ENCODE measurements at places on chromosomes 6 and 20.
A peak's percentile ranks its signal among the peaks of the same experiment; 100 is the strongest.

DNA sequence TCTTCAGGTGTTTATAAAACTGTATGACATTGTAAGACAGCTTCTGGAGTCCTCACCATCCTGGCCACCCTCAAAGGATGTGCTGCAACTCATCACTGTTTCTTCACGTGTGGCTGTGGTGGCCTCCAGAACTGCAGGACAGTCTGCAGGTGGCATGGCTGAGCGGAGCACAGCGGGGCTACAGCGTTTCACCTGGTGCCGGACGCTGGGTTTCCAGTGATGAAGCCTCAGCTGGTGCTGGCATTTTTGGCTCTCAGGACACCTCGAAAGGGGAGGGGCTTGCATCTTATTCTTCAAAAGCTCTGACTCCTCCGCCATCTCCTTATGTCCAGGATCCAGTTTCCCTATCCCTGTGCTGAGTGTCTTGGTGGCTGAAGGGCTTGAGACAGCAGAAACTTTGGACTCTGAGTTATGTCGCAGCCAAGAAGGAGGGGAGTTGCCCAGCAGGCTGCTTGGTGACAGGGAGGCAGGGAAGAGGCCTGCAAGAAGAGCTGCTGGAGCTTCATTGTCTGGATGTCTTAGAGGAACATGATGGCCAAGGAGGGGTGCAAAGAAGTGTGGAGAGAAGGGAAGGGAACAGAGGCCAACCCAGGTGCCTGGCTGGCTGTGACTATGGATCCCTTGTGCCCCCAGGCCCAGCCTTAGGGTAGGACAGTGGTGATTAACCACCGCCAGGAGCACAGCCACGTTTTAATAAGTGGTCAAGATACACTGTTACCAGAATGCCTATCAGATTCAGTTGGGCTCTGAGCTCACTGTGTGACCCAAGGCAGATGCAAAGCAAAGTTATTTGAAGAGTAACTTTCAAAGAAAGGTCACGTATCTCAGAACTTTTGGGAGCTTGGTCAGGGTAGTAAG lies 58.7 kb downstream of the GTF2H5 start:
- no peak for DNase-seq

GRCh38 chr20:35742741-35743523 lies 872 bp upstream of the RBM39 start:
- no peak for DNase-seq

DNA sequence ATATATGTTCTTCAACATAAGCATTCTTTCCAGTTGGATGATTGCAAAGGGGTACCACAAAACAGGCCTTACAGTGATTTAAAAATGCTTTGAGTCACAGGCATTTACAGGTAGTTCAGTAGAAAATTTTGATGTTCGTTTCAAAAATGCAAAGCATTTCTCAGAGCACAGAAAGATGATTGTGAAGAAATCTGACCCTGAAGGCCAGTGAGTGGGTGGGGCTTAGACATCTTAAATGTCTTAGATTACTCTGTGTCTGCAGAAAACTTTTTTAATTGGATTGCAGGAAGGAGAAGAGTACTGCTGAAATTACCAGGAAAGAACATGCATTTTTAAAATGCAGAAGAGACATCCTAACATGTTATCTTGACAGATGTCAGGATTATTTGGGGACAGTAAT lies 268.3 kb downstream of the CDKAL1 start:
- DNase-seq = no peak

GRCh38 chr6:85126485-85127167 lies 323.3 kb upstream of the NT5E start:
- peak; percentile 43 for DNase-seq

- no peak for DNase-seq
Measured at GRCh38 chr6:144936764-144937163, 651.6 kb downstream of the UTRN start.

- DNase-seq = no peak
Measured at GRCh38 chr6:140403020-140403419, 1028.6 kb upstream of the CITED2 start.

DNA sequence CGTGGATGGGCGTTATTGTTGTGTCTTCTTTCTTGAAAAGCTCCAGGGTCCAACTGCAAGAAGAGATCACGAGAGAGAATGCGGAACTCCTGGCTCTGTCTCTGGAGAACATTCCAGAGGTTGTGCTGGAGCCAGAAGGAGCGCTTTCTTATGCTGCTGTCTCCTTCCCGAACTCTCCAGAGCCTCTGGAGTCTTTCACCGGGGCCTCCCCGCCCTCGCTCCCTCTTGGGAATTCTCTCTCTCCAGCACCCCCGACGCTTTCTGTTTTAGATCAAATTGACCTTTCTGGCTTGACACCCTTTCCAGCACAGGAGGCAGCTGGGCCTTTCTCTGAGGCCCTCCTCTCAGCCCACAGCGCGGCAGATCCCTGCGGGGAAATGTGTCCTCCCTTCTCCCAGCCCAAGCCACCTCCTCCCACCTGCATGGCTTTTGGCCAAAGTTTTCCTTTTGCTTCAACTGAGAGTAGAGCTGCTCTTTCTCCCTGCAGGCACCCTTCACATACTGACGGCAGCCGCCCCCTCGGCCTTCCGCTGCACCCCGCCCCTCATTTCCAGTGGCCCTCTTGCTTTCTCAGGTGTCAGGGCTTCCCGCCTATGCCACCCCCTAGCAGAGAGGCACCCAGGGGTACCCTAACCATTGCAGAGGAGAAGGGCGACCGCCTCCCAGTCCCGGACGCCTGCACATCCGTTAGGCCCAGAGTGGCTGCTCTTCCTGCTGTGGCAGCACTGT lies 6.6 kb upstream of the CCR6 start:
- DNase-seq = no peak

GRCh38 chr6:9527679-9528286 lies 887.1 kb downstream of the TFAP2A start:
- DNase-seq = no peak

GRCh38 chr6:112150363-112150762 lies 63.0 kb downstream of the FAM229B start:
- peak; percentile 24 for DNase-seq

DNA sequence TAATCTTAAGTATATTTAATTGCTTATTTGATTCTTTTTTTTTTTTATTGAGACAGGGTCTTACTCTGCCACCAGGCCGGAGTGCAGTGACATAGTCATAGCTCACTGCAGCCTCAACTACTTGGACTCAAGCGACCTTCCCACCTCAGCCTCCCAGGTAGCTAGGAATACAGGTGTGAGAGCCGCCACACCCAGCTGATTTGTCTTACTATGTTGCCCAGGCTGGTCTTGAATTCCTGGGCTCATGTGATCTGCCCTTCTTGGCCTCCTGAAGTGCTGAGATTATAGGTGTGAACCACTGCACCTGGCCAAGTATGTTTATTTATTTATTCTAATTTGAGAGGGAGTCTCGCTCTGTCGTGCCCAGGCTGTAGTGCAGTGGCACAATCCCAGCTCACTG lies 38.2 kb downstream of the PTPN1 start:
- DNase-seq = no peak

DNA sequence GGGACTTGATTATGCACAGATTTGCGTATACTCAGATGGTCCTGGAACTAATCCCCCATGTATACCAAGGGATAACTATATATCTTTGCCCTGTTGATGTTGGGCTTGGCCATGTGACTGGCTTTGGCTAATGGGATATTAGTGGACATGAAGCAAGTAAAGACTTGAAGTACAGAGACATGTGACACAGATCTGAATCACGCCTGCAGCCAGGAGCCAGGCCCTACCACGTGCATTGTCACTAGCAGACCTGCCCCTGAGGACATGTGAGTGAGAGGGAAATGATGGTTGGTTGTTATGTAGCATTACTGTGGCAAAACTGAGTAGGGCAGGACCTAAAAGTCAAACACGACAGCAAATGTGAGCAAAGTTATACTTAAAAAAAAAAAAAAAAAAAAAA lies 155.7 kb downstream of the AKAP7 start:
- DNase-seq = no peak

DNA sequence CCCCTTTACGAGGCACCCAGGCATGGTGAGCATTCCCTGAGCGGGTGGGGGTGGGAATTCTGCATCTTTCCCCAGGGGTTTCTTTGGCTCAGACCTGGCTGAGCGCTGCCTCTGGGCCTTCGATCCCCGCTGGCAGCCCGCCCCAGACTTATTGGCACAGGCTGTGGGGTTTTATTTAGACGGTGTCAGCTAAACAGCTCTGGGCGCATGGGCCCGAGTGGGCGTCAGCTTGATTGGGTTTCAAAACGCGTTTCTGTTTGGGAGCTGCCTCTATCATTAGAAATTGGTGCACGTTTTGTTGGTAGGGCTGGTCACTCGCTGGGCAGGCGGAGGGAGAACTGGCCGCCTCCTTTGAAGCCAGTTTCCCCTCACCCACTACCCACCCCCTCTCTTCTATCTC lies 21.0 kb downstream of the PMEPA1 start:
- no peak for DNase-seq

DNA sequence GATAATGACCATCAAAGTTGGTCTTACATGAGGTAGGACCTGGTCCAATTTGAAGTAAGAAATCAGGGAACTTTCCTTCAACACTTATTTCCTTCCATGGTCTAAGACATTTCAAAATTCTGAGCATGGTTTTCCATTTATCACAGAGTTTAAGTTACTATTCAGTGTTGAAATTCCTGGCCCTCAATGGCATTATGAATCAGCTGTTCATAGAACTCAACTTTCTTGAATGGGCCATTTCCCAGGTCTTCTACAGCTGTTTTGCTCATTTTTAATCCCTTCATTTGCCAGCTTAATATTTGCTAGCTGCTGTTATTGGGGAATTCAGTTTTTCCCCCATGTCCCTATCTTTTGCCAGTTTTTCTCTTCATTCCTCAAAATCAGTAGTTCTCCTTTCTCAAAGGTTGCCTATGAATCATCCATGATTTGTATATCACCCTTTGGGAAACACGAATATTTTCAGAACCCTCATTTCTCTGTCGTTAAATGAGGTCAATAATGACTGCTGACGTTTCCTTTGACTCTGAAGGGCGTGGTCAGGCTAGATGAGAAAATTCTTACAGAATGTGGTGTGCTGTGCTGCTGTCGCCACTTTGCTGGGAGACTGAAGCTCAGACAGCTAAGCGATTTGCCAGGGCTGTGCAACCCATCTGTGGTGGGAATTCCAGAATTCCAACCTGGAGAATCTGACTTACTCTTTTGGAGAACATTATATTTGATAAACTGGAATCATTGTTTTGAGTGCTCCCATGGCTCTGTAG lies 216.5 kb upstream of the FLRT3 start:
- DNase-seq = peak; percentile 15

- DNase-seq = no peak
Measured at GRCh38 chr20:43190332-43190953, 737 bp upstream of the PTPRT start.

- no peak for DNase-seq
Measured at GRCh38 chr20:36474563-36474962, 66.8 kb upstream of the MYL9 start.

- DNase-seq = no peak
Measured at GRCh38 chr6:157229713-157230112, 93.6 kb downstream of the TMEM242 start.

GRCh38 chr6:160960839-160961238 lies 30.7 kb upstream of the MAP3K4 start:
- no peak for DNase-seq

DNA sequence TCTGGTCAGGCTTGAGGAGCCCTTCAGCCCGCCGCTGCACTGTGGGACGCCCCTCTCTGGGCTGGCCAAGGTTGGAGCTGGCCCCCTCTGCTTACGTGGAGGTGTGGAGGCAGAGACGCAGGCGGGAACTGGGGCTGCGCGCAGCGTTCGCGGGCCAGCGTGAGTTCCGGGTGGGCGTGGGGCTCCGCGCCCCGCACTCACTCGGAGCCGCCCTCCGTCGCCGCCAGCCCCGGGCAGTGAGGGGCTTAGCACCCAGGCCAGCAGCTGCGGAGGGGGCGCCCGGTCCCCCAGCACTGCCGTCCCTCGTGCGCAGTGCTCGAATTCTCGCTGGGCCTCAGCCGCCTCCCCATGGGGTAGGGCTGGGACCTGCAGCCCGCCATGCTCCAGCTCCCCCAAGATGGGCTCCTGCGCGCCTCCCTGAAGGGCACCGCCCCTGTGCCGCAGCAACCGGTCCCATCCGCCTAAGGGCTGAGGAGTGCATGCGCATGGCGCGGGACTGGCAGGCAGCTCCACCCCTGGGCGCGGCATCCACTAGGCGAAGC lies 695.9 kb downstream of the EPHA7 start:
- DNase-seq = no peak

GRCh38 chr20:58303547-58303946 lies 6.0 kb upstream of the RAB22A start:
- DNase-seq = no peak

- DNase-seq = no peak
Measured at GRCh38 chr6:94065707-94066337, 646.5 kb upstream of the EPHA7 start.

DNA sequence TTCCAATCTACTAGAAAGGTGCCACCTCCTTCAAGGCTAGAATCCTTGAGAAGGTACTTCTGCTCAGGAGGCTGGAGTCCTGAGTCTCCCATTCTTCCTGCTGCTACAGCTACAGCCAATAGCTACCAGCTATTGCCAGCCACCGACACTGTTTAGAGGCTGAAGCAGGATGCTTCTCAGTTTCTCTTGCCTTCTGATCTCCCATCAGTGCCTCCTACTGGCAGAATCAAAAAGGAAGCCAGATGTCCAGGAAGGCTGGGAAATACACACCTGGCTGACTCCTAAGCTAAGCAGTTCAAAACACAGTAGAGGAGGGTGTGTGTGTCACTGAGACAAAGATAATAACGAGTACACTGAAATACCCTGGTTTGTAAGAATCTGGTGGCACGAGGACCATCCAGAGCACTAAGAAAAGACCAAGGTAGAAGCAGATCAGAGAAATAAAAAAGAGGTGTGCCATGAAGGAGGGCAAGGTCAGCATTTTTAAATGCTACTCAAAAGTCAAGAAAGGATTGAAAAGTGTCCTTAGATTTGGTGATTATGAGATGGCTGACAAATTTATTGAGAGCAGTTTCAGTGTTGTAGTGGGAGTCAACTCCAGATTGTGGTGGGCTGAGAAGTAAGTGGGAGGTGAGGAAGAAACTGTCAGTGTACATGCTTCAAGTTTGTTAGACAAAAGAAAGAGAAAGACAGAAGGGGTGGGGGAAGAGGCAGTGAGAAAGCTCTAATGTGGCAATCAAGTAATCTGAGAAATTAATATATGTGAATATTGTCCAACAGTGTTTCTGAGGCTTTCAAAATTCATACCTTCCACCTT lies 2.3 kb upstream of the HLA-DMA start:
- no peak for DNase-seq

GRCh38 chr6:154229786-154230185 lies 126.8 kb downstream of the IPCEF1 start:
- DNase-seq = no peak

- DNase-seq = no peak
Measured at GRCh38 chr6:40611912-40612311, 24.7 kb upstream of the LRFN2 start.

- no peak for DNase-seq
Measured at GRCh38 chr6:40282986-40283385, 304.2 kb downstream of the LRFN2 start.

DNA sequence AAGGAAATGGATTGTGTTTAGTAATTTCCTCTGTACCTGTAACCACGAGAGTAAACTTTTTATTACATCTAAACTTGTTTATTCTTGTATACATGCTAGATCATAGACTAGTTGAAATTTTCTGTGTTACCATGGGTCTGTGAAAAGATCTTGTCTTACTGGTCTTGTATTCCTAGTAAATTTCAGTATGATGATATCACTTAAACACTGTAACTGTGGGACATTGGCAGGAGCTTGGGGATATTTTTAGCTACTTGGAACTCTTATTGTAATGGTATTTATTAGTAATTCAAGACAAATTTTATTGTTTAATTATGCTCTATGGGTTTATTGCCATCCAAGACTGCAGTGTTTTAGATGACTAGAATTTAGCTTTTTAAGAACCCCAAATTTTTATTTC lies 25.9 kb upstream of the TULP4 start:
- peak; percentile 46 for DNase-seq

Measured in GM04504 (cell line).